Activated T-helper 1 cell treated with Interleukin-2 at 50 U/mL for 16 hours (primary cell): ENCODE measurements at places on chromosomes 11 and 22.

- DNase-seq = no peak
Observed at GRCh38 chr11:64741375-64742086, 2.4 kb downstream of the RASGRP2 start.

DNA sequence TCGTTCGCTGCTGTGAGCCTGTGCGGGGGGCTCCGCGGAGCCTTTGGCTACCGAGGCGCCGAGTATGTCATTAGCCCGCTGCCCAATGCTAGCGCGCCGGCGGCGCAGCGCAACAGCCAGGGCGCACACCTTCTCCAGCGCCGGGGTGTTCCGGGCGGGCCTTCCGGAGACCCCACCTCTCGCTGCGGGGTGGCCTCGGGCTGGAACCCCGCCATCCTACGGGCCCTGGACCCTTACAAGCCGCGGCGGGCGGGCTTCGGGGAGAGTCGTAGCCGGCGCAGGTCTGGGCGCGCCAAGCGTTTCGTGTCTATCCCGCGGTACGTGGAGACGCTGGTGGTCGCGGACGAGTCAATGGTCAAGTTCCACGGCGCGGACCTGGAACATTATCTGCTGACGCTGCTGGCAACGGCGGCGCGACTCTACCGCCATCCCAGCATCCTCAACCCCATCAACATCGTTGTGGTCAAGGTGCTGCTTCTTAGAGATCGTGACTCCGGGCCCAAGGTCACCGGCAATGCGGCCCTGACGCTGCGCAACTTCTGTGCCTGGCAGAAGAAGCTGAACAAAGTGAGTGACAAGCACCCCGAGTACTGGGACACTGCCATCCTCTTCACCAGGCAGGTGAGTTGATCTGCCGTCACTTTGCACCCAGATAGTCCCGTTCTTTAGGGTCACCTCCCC lies 1.0 kb downstream of the ADAMTS15 start:
- DNase-seq = no peak

DNA sequence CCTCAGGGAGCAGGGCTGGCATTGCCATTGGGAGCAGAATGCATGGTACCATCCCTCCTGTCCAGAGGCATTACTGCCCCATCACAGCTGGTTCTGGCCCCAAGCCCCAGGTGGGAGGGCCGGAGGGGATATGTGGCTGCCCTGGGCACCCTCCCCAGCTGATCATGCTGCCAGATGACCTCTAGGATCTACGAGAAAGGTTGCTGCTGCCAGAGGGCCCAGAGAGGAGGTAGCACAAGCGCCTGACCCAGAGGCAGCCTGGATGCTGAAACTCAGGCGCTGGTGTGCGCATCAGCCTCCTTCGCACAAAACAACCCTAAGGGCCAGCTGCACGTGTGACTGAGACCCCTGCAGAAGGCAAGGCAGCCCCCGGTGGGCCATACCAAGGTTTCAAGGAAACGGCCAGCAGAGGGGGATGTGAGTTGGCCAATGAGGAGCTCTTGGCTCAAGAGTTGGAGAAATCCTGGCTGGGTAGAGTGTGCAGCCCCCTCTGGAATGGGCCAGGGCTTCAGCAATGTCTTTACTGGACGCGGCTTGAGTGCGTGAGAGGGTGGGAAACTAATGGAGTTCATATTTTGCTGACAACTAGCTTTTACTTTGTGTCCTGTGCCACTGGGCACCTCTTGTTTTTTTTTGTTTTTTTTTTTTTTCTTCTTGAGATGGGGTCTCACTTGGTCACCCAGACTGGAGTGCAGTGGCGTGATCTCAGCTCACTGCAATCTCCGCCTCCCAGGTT lies 88.3 kb upstream of the PARVA start:
- DNase-seq = no peak

DNA sequence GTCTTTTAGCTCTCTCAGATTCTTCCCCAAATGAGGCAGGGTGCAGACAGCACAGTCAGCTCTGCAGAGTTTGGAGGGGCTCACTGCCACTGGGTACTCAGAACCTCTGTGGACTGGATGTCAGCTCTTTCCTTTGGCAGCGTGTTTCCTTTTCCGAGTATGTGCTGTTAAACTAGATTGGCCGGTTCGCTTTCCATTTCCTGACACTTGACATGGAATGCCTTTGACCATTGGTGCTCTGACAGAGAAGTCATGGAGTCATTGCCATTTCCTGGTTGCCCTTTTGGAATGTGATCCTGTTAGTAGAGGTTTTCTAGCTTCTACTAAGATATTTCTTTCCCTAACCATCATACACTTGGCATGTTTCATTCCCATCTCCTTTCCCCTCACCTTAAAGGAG lies 86.7 kb downstream of the SWAP70 start:
- no peak for DNase-seq

DNA sequence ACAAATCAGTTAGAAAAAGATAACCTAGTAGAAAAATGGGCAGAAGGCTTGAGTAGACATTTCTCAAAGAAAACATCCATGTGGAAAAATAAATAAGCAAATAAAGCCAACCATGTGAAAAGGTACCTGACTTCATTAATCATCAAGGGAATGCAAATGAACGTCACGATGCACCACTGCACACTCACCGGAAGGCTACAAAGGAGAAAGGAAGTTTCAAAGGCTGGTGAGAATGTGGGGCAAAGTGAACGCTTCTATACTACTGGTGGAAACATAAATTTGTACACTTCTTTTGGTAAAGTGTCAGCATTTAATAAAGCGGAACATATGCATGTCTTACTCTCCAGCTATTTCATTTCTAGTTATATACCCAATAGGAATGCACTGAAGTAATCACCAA lies 166.8 kb downstream of the CSNK2A3 start:
- no peak for DNase-seq
